ENCODE measurements at places on chromosomes 13 and 19.

GRCh38 chr19:54233941-54234340, 8.6 kb downstream of the LILRA6 start:
- no peak for DNase-seq

GRCh38 chr13:88919970-88920628, 1248.9 kb downstream of the SLITRK5 start:
- no peak for DNase-seq

DNA sequence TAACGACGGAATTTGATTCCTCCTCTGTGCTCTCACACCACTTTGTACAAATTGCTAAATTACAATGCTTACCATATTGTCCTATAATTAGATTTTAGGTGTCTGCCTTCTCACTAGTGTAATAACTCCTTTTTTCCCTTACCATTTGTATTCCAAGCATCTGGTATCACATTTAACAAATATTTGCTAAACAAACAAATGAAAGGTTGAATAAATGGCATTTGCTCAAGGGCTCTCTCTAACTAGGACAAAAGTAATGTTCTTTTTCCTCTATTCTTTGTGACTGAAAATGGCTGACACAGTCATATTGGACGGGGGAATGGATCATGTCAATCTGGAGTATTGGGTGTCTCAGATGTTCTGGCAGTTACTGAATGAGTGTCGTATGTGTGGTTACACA, 99.7 kb downstream of the ENOX1 start:
- DNase-seq, result no peak

GRCh38 chr13:25783601-25784024, 268.2 kb downstream of the SHISA2 start:
- no peak for DNase-seq

DNA sequence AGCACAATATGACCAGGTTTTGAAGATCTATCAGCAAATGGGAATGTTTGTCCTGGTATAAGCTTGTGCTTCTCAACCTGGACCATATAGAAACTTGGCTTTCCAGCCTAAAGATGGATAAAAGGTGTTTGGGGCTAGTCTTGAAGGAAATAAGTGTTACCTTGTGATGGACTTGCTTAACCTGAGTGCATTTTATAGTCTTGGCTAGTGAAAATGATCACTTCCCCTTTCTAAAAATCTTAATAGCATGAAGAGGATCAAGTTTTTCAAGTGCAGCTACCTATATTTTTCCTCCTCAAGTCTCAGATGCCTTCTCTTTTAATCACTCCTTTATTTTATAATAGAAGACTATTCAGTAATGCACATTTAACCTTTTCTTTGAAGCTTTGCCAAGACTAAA, 919.8 kb upstream of the SLITRK1 start:
- DNase-seq, result no peak

DNA sequence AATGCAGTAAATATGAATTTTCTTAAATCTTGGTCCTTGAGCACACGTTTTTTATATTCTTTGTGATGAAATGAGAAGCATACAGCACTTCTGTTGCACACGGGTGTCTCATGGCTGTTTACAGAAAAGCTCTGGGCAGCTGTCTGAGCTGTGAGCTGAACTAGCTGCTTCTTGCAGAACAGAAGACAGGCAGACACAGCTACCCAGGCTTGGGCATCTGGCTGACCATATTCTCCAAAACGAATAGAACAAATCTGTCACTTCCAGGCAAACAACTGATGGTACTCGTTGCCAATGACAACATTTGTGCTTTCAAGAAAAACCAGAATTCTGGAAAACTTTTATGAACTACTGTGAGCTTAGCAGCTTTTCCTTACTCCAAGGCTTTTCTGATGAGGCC, 16.2 kb downstream of the PCID2 start:
- DNase-seq, result no peak

DNA sequence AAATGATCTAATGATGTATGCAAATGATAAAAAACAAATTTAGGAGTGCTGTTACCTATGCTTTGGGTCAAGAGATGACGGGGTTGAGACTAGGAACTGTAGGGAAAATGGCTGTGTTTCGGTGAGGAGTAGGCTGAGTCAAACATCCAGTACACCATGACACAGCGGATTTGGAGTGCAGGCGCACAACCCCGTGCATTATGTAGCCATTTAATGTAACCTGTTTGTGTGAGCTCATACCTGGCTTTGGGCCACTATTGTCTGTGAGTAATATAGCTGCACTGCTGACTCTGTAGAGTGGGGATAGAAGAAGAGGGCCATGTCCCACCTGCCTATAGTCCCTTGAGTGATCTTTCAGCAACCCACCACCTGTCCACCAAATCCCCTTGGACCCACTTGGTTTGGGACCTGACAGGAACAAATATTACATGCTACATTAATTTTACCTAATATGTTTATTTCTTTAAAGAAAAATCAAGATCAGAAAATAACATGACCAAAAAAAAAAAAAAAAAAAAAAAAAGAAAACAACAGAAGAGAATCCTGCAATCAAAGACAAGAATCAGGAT, 95.5 kb upstream of the KLHL1 start:
- no peak for DNase-seq

DNA sequence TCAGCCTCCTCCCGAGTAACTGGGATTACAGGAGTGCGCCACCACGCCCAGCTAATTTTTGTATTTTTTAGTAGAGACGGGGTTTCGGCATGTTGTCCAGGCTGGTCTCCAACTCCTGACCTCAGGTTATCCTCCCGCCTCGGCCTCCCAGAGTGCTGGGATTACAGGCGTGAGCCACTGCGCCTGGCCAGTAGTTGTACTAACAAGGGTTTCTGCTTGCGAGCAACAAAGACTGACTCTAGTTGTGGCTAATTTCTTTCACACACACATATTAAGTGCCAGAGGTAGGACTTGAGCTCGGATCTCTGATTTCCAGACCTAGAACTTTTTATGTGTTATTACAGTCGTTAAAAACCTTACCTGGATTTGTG, 635 bp upstream of the PCCA start:
- no peak for DNase-seq

- peak; percentile 44 for DNase-seq
Observed at GRCh38 chr19:30669329-30670010, 297.3 kb downstream of the ZNF536 start.

GRCh38 chr13:20482787-20483186, 42.9 kb downstream of the CRYL1 start:
- no peak for DNase-seq

- DNase-seq, result peak; percentile 23
Observed at GRCh38 chr19:56566904-56567273, 379 bp upstream of the ZNF470 start.

DNA sequence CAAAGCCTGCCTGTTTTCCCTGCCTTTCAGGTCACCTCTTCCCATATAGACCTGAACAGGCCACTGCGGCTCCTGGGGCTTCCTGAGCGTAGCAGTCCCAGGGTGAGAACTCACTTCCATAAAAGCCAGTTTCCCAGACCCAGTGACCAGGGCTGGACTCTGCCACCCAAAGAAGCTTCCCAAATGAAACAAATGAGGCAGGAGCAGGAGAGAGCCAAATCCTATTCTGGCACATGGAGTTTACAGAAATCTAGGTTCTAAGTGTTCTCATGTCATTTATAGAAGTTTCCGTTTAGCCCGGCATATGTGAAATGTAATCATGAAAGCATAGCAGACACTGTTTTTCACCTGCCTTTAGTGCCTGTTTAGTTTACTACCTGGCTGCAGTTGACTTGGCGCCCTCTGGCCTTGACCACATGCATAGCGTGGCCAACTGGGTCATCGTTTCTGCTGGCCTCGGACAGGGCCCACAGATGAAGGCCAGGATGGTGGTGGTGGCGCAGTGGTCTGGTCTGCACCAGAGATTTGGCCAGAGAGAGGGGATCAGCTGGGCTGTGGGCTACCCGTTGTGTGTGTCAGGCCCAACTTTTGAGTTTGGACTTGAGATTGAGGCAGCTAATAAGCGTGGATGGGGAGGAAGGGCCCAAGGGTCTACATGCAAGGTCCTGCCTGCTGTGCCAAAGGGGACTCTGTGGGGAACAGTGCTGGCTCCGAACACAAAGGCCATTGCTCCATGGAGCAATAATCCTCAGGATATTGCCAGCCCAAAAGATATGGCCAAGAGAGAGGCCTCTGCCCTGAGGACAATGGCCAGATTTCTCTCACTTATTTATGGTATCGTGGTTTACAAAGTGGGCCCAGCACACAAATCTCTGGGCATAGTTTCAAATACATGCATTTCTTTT, 43.3 kb downstream of the NFIX start:
- no peak for DNase-seq

DNA sequence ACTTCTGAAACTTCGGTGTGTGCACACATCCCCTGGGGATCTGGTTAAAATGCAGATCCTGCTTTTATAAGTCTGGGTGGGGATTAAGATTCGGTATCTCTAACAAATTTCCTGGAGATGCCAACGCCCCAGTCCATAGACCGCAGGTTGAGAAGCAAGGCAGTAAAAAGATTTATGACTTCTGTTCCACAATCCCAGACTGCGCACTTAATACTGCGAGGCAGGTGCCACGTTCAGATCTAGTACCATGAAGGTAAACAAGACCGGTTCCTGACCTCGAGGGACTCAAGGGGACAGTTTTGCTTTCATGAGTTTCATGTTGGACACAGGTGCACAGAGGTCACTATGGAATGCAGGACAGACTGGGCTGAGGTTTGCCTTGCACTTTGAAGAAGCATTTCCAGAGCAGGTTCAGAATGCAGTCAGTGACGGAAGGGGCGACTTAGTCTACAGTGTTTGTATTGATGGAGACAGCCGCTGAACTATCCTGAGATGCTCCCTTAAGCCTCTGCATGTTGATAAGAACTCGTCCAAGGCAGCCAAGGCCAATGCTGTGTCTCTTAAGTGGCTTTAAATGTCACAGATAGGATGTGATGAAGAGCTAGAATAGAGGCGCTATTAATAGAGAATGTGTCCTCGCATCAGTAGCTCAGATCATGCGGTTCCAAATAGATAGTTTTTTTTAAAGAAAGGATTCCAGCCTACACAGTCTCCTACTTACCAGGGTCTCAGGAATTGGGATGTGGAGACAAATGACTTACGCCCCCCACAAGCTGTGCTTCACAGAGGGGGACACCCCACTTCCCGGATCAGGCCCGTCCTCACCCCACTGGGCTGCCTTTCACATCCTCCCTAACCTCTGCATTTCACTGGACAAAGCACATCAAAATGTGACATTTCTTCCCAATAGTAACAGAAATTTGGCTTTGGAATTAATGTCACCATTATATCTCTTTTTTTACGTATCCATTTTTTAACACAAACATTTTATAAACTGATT, 97.1 kb upstream of the IRS2 start:
- no peak for DNase-seq

- no peak for DNase-seq
Observed at GRCh38 chr13:78067290-78067689, 148.7 kb upstream of the EDNRB start.

DNA sequence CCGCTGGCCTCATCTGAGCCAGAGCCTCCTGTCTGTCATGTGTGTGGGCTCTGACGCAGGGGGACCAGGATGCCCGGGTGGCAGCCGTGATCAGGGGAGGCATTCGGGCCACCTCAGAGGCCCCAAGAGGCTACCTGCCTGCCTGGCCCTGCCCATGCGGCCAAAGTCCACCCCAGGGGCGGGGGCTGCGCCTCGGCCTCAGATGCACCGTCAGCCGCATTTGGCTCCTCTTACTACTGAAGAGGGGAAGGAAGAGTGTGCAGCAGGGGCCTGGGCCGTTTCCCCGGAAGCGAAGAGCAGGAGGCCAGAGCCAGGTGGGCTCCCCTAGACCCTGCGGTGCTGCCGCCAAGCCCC, 34.0 kb downstream of the C13orf46 start:
- DNase-seq, result no peak

DNA sequence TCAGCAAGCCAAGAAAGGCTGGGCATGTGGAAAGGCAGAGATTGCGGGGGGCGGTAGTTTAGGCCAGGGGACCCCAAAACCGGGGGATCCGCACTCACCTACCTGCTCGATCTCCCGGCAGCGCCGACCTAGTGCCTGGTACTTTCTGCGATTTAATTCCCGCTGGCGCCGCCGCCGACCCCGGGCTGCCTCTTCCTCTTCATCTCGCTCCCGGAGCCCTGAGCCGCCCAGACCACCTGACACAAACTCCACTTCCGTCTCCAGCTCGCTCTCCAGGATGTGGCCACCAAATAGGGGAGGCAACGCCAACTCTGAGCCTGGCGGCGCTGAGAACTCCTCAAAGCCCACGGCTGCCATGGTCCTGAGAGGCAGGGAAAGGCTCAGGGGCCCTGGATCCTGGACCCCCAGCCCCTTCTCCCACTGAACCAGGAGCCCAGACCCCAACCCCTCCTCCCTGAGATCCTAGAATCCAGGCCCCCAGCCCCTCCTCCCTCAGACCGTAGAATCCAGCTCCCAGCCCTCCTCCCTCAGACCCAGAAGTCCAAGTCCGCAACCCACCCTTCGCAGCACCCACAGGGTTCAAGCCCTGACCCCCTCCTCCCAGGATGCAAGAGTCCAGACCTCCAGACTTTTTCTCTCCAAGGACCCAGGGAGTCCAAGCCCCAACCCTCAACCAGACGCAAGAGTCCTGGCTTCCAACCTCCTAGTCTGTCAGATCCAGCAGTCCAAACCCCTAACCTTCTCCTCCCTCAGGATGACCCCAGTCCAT, 933 bp downstream of the TFPT start:
- DNase-seq, result no peak

DNA sequence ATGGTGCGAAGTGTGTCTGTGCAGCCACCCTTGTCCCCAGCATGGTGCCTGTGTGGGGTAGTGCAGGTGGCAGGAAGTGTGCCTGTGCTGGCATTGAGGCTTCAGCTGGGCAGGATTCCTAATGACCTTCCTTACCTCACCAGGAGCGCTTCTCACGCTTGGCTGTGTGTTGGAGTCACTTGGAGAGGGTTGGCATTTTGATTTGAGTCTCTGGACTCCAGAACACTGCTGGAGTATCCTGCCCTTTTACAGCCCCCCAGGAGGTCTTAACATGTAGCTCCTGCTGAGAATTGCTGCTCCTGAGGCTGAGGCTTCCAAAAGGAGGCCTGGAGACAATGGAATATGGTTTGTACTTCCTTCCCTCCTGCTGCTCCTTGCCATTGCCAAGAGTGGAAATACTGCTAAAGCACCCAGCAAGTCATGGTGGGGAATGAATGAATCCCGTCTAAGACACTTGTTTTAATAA, 87.1 kb downstream of the ARHGEF7 start:
- DNase-seq, result no peak

DNA sequence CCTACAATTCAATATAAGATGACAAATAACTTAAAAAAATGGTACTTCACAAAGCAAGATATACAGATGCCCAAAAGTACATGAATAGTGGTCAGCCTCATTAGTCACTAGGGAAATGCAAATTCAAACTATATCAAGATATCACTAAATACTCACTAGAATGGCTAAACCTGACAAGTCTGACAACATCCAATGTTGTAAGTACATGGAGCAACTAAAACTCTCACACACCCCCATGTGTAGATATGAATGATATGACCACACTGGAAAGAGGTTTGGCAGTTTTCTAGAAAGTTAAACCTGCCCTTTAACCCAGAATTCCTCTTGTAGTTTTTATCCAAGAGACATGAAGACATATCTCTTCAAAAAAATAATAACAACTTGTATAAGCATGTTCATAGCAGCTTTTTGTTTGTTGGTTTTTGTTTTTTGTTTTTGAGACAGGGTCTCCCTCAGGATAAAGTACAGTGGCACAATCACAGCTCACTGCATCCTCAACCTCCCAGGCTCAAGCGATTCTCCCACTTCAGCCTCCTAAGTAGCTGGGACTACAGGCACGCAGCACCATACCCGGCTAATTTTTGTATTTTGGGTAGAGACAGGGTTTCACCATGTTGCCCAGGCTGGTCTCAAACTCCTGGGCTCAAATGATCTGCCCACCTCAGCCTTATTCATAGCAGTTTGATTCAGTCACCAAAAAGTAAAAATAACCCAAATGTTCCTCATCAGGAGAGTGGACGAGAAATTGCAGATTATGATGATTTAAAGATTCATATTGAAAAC, 55.1 kb downstream of the RFX2 start:
- DNase-seq, result no peak

Data from putamen (tissue), 1 donor.